ENCODE measurements at places on chromosomes 11 and 22.

GRCh38 chr11:11427542-11427941, 74.5 kb upstream of the CSNK2A3 start:
- DNase-seq: no peak

DNA sequence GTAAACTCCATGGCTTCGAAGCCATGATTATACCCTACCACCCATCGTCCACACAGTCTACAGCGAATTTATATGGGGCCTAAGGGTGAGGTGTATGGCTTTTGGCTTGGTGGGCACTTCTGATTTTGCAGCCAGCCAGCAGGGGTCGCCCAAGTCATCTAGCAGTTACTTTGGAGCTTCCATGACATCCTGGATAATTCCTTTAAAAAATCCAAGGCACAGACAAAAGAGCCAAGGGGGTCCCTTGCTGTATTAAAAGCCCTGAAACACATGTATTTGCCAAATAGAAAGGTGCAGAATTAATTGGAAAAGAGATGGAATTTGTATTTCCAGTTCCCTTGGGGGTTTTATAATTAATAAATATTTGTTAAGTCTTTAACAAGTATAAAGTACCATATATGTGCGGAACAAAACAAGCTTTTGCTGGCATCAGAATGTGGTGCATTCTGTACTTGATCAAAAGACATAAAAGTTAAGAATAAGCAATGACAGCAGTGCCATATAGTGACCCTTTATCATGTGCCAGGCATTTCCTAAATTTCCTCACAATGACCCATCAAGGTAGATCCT, 132.8 kb upstream of the PITPNB start:
- DNase-seq: peak; percentile 84

DNA sequence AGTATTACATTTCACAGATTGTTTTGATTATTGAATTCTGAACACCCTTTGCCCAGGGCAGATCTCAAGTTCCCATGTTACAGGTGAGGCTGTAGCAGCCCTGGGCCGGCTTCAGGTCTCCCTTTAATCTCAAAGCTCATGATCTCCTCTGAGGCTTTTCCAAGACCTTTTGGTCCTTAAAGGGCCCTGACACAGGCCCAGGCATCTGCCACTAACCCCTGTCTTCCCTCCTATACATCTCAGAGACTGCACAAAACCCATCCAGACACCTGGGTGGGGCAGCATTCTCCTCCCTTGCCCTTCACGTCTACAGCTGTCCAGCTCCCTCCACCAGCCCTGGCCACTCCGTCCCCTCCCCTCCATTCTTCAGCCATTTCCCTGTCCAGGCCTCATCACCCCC, 37.8 kb downstream of the PDE2A start:
- no peak for DNase-seq

- no peak for DNase-seq
Observed at GRCh38 chr11:84642500-84642899, 984.6 kb downstream of the DLG2 start.

DNA sequence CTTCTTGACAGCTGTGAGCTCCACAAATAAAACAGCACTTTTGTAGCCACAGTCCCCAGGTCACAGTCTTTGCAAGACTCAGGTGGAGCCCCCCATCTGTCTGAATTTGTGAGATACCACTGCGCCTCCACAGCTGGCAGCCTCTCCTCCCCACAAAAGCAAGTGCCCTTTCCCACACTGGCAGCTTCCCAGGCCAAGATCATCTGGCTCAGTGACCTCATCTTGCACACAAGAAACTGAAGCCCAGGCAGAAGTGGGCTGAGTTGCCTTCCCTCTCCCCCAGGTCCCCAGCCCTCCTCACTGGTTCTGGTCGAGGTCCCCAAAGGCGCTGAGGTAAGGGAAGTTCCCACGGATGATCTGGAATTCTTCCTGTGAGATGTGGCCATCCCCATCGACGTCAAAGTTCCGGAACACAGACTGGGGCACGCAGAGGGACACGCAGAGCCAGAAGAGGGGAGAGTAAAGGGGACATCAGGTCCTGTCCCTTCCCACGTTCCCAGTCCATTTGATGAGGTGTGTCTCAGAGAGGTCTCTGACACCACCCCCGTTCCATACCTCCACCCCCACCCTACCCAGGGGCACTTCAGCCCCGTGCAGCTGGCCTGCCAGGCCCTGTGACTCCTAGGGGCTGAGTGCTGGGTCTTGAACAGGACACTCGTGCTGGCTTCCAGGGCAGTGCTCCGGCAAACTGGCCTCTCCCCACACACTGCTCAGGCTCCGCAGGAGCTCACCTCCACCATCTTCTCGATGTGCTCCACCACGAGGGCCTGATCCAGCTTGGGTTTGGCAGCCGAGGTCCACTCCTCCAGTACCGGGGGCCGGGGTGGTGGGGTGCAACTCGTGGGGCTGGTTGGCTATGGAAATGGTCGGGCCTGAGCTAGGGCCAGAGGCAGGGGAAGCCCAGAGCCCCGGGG, 8.9 kb downstream of the RASGRP2 start:
- no peak for DNase-seq

DNA sequence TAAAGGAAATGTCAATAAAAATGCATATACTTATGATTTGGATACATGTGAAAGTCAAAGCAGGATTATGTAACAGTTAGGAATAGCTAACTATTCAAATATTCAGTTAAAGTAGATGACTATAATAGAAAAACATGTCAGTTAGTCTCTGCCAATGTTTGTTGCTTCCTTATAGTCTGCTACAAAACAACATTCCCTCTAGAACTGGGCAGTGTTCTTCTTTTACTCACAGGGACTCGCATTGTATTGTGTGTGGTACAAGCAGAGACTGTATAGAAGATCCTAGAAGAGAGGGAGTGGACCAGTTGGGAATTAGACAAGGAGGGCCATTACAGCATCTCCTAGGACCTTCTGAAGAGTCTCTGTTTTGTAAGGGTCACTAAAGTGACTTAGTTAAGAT, 10.6 kb downstream of the ACAT1 start:
- no peak for DNase-seq

DNA sequence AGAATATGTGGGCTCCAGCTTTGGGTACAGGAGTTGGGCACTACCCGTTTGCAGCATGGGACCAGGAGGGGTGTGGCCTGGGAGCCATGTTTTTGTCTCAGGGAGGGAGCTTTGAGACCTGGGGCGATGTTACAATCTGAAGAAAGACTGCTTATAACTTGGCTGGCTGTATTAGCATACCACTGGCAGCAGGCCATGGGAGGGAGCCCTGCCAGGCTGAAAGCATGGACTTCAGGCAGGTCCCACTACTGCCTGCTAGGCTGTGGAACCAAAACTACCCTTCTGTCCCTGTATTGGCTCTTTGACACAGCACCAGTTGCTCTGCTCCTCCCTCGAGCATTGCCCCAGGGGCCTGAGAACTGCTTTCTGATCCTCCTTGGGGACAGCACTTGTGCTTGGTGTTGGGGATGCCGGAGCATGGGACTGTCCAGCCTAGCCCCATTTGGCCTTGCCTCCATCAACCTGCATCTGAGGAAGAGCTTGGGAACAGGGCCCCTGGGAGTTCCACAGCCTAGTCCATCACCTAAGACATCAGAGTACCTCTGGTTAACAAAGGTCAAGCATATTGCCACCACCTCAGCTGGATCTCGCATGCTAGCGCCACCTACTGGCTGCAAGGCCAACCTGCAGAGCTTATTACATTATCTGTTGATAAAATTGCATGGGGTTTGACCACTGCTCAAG, 217.4 kb downstream of the SBF2 start:
- DNase-seq: peak; percentile 72

DNA sequence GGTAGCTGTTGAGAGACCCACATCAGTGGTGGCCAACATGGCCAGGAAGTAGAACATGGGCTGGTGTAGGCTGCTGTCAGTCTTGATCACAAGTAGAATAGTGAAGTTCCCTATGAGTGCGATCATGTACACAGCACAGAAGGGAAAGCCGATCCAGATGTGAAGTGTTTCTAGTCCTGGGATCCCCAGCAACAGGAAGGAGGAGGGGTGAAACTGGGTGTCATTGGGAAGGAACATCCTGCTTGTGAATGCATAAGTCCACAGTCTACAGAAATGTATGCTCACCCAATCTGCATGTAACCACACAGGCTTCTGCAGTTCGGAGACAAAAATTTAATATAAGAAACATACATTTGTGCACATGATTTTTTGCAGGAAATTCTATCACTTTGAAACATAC, at the start of gene OR52E2:
TSS of gene OR52E2 (minus strand) at position 237 of the 400 bp plus-strand sequence. CDS start at position 237, 0 bp downstream.
- no peak for DNase-seq

- DNase-seq: peak; percentile 62
Observed at GRCh38 chr11:66479394-66480116, 679 bp upstream of the DPP3 start.

DNA sequence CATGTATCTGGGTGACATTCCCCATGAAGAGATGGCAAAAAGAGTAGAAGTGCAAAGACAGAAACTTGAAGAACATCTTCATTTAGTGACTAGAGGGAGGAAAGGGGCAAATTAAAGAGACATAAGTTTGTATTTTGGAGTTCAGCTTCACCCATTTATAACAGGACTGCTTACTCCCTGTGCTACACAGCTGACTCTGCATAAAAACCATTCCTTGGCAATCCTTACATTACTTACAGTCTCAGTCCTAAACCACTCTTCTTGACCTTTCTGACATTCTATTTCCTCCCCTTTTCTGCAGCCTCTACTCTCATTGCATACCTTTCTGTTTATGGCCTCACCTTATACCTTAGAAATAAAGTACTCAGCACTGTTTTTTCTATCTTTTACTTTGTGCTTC, 6.8 kb upstream of the SERGEF start:
- DNase-seq: no peak

DNA sequence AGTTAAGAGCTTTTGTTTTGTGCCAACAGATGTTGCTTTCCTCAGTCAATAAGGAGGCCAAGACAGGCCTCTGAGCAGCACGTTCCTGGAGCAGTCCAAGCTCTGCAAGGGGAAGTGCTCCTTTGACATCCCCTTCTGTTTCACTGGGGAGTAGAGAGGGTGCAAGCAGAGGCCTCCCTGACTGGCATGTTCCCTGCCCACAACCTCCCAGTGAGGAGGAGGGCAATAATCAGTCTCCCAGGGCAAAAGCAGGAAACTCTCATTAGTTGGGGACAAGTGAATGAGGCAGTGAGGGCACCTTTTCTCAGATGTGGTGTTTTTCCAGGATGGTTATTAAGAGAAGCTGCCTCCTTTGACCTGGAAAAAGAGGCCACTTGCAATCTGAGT, 79.5 kb upstream of the ZBED5 start:
- DNase-seq: no peak

GRCh38 chr11:4826425-4826824, 5.3 kb downstream of the OR51F2 start:
- DNase-seq: no peak

DNA sequence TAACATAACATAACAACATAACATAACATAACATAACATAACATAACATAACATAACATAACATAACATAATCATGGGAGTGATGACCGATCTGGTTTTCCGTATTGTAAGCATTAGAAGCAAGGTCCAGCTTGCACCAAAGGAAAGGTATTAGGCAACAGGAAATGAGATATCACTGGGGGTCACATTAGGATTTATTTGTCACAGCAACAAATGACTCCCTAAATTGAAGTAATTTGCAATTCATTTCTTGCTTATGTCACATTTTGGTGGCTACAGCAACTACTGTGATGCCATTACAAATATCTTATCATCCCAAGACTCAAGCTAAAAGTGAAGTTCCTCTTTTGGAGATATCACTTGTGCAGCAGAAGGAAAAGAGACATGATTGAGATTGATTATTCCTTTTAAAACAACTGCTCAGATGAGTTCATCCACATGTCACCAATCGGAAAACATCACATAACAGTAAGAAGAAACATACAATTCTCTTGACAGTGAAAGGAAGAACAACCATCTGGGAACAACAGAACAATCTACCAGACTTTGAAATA, 1331.1 kb upstream of the RAG2 start:
- no peak for DNase-seq

DNA sequence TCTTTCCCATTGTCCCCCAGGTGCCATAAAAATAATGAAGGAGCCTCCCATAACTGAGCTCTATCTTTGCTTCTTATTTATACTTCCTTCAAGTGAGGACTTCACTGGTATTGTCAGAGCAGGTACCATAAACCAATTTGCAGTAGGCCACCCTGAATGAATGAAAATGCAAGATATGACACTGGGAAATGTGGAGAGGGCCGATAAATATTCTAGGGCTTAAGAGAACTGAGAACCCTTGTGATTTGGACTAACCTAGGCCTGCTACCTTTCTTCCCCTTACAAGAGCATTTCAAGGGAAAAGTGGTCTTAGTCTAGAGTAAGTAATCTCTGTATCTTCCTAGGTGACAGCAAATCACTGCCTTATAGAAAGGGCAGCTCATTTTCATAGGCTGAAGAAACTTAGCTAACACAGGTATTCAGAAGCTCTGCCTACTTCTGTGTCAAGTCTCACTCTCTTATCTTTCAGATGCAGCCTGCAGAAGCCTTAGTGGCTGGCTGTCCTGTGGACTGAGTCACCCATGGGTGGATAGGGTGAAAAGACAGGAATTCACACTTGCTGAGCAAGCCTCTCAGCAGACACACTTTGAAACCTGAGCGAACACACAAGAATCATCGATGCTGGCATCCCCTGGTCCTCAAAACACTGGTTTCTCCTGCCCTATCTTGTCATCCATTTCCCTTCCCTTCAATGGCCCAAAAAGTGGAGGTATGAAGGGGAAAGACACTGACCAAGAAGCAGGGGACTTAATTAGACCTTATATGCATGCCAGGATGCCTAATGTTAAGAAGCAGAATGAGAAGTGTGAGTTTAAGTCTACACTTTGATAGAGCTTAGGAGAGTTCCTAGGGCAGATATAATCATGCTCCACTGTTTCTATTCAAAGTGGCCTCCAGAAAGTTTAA, 15.2 kb downstream of the NRIP3 start:
- no peak for DNase-seq

DNA sequence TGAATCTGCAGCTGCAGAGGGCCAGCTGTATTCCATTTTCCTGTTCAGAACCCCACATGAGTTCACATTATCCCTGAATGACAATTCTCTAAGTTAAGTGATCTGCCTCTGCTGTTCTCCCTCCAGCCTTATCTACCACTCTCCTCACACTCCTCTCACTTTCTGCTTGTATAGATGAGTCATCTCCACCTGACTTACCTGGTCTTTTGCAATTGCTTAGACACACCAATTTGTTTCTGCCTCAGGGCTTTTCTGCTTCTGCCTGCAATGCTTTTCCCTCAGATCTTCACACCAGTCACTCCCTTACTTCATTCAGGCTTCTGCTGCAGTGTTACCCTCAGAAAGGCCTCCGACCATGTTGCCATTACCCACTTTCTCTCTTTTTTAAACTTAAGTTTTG, 118.1 kb downstream of the ATM start:
- DNase-seq: no peak

DNA sequence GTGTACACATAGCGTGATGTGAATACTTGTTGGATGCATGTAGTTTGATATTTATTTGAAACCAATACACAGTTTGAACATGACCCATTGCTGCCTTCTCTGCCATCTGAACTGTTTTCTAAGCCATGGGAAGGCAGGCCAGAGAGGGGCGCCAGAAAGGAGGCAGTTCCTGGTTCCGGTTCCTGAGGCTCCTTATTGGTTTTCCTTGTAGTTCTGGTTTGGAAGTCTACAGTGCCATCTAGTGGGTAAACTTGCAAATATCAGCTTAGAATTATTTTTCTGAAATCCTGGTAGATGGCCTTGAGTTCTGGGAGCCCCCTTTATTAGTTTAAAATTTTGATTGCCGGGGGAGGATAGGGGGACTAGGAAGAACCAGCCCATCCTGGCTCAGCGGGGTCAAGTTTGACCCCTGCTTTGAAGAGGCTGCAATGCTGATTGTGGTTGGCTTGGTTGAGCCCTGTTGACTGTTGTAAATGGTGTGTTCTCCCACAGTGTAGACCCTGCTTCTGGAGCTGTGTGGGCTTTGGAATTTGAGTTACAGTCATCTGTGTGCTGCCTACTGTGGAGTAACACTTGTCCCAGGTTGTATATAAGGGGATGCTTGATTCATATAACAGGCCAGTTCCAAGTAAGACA, 48.4 kb downstream of the GRAMD1B start:
- DNase-seq: peak; percentile 53

- DNase-seq: no peak
Observed at GRCh38 chr22:19525116-19525660, 978 bp upstream of the CLDN5 start.
